ENCODE measurements at places on chromosomes 4 and X.

- DNase-seq: no peak
Observed at GRCh38 chr4:151808120-151808529, 47.3 kb upstream of the GATB start.

DNA sequence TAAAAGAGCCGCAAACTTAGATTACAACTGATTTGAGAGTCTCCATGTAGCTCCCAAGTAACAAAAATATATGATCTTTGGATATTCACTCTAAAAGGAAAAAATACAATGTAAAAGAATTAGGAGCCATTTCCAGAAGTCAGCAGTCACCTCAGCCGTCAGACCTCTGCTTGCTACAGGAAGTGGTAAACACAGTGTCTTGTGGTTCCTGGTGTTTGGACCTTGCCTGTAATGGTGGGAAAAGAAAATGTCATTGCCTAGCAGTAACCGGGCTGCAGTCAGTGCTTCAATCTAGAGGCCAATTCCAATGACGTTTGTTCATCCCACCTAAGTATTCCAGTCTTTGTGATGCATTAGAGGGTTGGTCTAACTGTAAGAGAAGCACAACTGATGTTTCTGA, 28.9 kb upstream of the SMIM31 start:
- no peak for DNase-seq

GRCh38 chrX:20265221-20265725, 1.4 kb downstream of the RPS6KA3 start:
- DNase-seq: peak; percentile 58

DNA sequence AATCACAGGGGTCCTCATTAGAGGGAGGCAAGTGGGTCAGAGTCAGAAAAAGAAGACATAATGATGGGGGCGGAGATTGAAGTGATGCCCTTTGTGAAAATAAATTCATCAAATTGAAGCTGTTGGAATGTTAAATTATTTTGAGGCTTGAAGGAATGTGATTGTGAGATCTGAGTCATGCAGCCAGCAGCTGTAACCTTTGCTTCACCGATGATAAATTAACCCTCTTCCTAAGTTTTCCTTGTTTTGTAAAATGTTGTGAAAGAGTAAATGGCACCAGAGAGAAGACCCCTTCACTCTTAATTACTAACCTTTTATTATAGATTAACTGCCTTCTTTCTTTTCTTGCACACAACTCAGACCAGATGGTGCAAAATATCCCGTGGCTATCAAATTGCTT, 47.7 kb upstream of the FAM9A start:
- no peak for DNase-seq

DNA sequence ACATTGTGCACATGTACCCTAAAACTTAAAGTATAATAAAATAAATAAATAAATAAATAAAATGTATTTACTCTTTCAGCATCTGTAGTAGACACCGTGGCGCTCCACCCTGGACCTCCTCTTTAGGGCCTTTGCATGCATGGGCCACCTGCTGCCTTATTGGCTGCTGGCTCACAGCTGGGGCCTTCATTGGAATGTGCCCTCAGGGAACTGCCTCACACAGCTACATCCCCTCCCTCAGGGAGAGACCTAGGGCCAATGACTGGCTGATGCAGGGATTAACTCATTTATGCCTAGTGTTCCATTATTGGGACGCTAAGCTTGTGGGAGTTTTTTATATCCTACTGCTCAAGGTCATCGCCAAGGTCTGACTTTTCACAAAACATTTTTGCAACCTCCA, 302.9 kb upstream of the FTHL17 start:
- no peak for DNase-seq

DNA sequence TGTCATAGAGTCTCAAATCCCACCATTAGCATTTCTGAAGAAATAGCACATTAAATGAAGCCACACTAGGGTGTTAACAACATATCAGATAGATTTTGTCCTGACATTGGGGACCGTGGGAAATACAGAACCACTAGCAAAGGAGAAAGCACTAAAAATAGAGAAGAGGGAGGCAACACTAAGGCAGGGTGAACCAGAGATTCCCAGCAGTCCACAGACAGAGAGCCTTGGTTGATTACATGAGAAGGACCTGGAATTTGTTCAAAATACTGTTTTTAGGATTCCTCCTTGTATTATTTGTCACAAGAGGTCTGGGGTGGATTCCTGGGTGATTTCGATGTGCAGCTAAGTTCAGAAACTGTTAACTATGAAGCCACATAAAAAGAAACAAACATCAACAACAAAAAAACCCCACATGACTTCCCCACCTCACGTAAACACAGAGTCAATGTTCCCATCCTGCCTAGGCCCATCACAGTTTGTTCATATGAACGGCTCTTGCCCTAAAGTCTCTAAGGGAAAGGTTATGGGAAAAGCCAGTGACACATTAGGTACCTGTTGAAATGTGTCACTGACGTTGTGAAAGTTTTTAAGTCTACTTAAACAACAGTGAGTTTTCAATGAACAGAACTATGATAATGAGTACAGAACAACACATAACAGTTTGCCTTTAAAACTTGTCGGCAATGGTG, 23.6 kb upstream of the GRSF1 start:
- no peak for DNase-seq

DNA sequence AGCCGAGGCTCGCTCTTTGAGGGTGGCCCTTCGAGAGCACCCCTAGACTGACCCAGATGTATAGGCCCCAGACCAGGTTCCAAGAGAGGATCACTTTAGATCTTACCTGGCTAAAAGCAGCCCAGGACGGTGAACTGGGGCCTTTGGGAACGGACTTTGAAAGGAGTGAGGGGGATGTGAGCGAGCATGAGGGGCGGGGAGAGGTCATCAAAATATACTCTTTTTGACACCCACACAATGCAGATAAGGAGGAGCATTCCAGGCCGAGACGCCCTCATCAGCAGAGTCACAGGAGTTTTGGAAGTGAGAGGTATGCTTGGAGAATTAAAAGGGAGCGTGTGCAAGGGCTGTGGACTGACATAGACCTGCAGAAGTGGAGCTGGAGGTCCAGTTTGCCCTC, 528 bp downstream of the NSDHL start:
- DNase-seq: no peak

GRCh38 chr4:187276736-187277408, 553.2 kb upstream of the FAT1 start:
- no peak for DNase-seq

DNA sequence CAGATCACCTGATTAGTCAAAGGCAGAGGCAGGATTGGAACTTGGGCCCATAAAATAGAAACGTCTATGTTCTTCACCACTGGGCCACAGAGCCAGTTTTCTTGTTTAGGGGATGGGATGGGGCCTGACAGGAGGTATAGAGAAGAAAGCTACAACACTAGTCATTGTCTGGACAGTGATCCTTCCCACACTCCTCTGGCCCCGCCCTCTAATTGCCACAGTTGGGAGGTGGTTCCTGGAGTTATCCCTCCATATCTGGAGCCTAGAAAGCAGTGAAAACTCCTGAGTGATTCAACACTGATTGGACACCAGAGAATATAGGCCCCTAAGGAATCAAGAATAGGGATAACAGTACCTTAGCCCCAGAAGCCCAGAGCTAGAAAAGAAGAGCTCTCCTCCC, 22.9 kb downstream of the RASL11B start:
- no peak for DNase-seq

- no peak for DNase-seq
Observed at GRCh38 chrX:149302705-149303104, 202.4 kb downstream of the IDS start.

DNA sequence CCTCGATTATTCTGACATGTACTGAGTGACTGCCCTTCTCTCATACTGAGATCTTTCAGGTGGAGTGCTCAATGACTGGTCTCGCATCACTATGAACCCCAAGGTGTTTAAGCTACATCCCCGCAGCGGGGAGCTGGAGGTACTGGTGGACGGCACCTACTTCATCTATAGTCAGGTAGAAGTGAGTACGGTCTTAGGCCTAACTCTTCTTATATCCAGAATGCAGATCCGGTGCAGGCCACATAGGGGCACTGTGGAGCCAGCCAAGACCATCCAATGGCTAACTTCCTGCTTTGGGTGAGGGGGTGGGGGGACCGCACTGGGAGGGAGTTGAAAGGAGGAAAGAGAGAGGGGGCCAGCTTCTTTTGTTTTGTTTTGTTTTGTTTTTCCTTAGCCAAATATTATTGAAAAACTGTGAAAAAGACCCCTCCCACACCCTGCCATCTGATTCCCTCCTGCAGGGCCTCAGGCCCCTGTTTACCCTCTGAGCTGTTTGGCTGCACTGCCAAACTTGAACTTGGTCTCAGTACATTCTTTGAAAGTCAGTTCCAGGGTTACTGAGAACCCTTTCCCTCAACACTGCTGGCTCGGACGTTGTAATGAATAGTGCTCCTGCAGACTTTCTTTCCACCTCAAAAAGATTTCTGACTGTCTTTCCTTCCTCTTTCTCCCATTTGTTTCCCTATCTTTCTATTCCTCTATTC, 16.2 kb downstream of the AWAT2 start:
- DNase-seq: peak; percentile 20

- DNase-seq: no peak
Observed at GRCh38 chrX:129836827-129837226, 6.9 kb downstream of the ZDHHC9 start.

- no peak for DNase-seq
Observed at GRCh38 chr4:78166622-78167021, 109.5 kb downstream of the FRAS1 start.

- no peak for DNase-seq
Observed at GRCh38 chr4:67713529-67714247, 12.7 kb upstream of the UBA6 start.

DNA sequence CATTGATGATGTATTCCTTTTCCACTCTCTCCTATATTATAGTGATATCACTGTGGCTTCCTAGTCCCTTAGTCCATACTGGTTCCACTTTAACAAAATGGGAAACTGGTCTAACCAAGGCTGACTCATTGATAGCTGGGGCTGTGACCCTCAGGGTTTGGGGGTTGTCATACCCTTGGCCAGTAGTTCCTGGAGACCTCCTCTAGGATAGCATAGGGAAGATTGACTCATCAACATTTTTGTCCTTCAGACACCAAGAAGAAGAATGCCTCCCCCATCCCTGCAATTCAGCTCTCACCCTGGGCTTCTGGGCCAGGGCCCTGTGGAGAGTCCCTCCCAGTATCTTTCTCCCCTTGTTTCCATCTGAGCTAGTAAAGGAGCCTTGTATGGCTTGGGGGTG, 68.8 kb upstream of the PRPS1 start:
- DNase-seq: no peak

DNA sequence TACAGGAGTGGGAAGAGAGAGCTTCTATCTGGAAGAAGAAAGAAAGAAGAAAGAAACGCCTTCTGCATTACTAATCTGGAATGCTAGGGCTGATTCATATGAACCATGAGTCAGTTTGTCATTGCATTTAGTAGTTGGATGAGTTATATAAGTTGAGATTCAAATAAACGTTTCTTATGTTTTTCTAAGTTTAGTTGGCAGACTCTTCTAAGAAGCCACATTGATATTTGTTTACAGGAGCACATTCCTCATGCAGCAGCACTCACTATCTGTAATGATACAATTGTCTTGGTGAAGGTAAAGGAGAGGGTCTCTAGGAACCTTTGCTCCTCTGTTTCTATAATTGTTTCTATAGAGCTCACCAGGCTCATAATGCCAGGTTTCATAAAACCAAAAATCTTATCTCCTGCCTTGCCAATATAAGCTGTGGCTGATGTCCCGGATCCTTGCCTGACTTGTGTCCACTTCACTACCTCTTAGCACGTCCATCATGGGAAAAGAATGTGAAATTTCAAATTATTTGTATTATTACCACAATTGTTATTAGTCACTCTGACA, 39.5 kb downstream of the HOPX start:
- DNase-seq: no peak

DNA sequence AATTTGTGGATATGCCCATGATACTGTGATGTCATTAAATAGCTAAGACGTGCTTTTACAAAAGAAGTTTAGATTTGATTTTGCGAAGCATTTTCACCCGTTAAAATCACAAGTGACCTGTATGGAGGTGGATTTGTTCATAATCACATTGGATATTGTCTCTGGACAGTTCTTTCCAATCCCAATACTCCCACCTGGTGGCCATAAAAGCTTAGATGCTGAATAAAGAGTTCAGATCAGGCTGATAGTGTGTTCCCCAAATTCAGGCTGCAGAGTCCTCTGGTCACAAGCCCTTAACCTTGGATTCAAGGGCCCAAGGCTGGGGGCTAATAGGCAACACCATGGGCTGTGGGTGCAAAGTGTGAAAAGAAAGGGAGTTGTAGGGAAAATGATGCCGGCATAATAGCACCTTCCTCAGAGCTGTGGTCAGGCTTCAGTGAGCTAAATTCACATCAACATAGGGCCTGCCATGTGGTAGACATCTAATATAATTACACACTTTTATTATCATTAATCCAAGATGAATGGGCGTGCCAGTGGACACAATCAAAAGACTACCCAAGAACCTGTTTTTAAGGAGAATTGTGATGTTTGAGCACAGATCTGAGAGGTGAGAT, 28.1 kb downstream of the SMIM43 start:
- DNase-seq: peak; percentile 25

GRCh38 chr4:16496501-16496900, 270.2 kb upstream of the TAPT1 start:
- DNase-seq: no peak

DNA sequence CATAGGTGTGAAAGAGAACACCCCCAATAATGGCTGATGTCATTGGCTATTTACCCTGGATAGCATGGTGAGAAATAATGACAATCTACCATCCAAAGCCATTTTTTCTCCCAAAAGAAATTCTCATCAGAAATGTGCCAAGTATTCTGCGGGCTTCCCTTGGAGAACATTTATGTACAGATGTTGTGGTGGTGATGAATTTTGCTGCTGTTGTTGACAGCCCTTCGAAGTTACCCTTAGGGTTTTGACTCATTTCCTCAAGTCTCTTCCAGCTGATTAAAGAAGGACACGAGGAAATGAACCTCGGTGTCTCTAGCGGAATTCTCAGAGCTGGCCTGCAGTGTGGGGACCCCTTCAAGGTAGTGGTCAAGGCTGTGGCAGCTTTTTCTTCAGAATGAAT, 3.4 kb downstream of the KIT start:
- DNase-seq: no peak

DNA sequence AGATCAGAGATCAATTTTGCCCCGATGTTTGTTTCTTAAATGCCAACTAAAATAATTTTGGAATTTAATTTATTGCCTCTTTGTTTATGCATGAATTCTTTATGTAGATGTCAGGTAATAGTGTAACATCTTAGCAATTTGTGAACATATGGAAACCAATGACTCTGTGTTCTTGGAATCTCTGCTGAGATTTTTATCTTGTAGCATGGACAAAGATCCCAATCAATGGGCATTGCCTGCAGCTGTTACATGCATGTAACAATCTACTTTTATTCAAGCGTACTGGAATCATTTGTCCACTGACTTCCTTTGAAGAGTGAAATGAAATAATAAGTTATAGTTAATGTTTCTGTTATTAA, 61.6 kb upstream of the ARSJ start:
- no peak for DNase-seq

- DNase-seq: no peak
Observed at GRCh38 chr4:94068753-94069719, 138.6 kb upstream of the SMARCAD1 start.

GRCh38 chr4:26860922-26861433, 337 bp downstream of the STIM2 start:
- peak; percentile 29 for DNase-seq

DNA sequence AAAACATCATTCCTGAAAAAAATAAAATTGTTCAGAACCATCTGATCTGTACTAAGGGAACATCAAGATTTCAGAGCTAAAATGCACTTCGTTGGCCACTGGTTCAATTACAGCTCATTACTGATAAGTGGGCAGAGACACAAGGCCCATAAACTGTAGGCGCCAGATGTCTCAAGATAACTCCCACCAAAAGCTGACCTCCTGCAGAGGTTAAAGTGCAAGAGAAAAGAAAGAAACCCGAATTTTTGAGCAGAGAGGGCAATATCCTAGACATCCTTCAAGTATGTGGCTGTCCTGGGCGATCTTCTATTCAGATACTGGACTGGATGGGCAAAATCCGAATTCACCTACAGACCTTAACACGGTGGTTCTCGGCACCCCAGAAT, 660 bp downstream of the GEMIN8 start:
- DNase-seq: no peak
